ENCODE measurements at places on chromosomes 16 and 17.

DNA sequence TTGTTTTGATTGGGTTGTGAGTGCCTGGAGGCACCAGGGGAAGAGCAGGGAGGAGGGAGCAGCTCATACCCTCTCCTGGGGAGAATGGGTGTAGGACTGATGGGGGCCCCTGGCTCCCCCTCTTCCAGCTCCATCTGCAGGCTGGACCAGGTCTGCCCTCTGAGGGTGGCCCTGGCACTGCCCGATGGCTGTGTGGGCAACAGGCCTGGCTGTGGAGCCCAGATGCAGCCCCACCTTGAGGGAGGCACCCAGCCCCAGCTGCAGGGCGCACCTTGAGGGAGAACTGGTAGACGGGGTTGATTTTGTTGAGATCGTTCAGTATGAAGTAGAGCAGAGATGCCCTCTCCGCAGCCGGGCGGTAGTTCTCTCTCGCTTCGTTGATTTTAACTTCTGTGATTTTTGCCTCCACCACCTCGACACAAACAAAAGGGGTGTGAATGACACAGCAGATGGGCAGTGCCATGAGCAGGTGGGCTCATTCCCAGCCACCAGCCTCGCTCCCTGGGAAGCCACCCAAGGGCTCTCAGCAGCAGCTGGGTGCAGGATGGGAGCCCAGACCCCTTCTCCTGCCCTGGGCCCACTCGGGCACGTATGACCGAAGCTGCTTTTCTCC is 71.6 kb downstream of the PGS1 start:
- DNase-seq = no peak

GRCh38 chr17:16516594-16517051 is 24.6 kb upstream of the LRRC75A start:
- DNase-seq = no peak

GRCh38 chr17:8186787-8187516 is 3.0 kb downstream of the BORCS6 start:
- DNase-seq = peak; percentile 91

DNA sequence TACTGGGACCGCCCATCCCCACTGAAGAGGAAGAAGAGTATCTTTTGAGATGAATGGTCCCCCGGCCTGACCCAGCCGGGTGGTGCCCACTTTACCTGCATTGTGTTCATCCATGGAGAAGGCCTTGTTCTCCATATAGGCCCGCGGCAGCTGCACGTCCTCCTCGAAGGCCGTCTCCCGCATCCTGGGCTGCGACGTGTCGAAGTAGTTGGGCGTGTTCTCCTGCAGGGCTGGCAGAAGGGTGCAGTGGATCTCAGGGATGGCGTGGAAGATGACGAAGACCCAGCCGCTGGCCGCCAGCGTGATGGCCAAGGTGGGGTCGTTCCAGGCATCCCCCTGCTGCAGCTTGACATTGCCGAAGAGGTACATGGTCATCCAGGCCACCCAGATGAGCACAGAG is 12.9 kb downstream of the GPRC5B start:
- no peak for DNase-seq

- no peak for DNase-seq
Measured at GRCh38 chr16:2468725-2469398, 2.2 kb upstream of the NTN3 start.

DNA sequence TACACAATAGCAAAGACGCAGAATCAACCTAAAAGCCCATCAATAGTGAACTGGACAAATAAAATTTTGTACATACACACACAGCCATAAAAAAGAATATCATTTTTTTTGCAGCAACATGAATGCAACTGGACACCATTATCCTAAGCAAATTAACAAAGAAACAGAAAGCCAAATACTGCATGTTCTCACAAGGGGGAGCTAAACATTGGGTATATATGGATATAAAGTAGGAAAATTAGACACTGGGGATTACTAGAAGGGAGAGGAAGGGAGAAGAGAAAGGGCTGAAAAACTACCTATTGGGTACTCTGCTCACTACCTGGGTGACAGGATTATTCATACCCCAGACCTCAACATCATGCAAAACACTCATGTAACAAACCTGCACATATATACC is 28.2 kb downstream of the ADAMTS18 start:
- no peak for DNase-seq

- no peak for DNase-seq
Measured at GRCh38 chr17:48382989-48383388, 47.0 kb downstream of the SKAP1 start.

GRCh38 chr16:27315333-27316037 is 1.7 kb downstream of the IL4R start:
- no peak for DNase-seq

GRCh38 chr17:17754719-17755686 is 73.7 kb downstream of the RAI1 start:
- no peak for DNase-seq

- no peak for DNase-seq
Measured at GRCh38 chr17:13885953-13886889, 183.1 kb upstream of the COX10 start.

DNA sequence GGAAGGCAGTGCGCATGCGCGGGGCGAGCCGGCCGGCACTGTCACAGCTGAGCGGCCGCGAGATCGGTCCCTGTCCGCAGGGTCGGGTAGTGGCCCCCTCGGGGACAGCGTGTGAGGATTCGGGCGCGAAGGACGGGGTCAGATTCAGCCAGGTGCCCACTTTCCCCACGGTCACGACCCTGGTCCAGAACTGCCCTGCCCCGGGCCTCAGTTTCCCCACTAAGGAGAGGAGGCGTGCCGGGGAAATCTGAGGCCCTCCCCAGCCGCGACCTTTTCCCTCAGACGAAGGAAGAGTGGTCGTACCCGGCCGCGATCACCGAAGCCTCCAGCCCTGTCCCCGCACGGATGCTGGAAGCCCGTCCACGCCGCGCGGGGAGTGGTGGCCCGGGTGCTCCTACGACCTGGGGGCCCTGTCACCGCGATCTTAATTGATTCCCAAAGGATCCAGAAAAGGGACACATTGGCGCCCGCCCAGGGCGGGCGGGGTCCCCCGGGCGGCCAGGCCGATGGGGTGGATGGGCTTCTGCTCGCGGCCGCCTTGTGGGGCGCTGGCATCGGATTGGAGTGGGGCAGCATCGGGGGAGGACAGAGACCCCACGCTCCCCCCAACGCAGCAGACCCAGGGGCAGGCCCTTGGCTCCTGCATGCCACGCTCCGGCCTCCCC is 57.7 kb downstream of the SRL start:
- no peak for DNase-seq

DNA sequence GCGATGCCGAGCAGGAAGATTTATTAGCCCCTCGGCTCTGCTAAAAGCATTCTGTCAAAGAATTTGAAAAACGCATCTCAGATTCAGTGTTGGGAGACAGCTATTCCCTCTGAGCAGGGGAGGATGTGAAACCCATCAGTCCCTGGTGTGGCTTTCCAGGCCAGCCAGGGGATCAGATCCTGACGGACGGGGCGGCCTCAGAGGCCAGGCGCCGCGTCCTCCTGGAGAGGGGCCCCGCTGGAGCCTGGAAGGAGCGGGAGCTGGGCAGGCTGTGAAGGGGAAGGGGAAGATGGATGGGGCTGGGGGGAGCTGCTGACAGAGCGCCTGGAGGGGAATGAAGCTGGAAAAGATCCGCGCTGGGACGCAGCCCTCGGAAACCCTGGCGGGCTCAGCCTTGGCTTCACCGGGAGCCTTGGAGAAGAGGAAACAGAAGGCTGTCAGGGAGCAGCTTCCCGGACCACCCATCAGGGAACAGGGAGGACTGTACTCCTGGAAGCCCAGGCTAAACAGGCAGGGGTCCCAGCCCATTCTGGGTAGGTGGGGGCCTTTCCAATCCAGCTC is 358.0 kb downstream of the C16orf95 start:
- DNase-seq = no peak

DNA sequence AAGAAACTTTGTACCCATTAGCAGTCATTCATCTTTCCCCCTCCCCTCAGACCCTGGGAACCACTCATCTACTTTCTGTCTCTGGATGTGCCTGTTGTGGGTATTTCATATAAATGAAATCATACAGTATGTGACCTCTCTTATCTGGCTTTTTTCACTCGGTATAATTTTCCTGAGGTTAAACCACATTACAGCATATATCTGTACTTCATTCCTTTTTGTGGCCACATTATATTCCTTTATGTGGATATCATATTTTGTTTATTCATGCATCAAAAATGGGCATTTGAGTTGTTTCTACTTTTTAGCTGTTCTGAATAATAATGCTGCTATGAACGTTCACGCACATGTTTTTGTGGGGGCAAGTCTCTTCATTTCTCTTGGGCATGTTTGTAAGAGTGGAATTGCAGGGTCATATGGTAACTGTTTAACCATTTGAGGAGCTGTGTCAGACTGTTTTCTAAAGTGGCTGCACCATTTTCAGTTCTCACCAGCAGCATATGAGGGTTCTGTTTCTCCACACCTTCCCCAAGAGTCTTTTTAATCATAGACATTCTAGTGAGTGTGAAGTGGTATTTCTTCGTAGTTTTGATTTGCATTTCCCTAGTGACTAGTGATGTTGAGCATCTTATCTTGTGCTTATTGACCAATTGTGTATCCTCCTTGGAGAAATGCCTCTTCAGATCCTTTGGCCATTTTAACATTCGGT is 3.8 kb downstream of the SNX29 start:
- DNase-seq = no peak

- no peak for DNase-seq
Measured at GRCh38 chr17:61338000-61338798, 61.4 kb upstream of the TBX2 start.

- DNase-seq = no peak
Measured at GRCh38 chr17:44738214-44738906, 20.4 kb upstream of the ADAM11 start.

DNA sequence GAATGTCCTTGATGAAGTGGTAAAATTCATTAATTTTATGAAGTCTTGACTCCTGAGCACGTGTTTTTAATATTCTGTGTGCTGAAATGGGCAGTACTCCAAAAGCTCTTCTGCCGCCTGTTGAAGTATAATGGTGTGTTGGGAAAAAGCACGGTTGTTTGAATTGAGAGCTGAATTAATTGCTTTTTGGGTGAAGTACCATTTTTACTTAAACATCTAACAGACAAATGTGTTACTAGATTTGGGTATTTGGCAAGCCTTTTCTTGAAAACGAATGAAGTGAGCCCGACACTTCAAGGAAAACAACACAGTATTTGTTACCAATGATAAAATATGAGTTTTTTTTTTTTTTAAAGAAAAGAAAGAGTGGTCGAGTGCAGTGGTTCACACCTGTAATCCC is 22.5 kb downstream of the WWP2 start:
- DNase-seq = no peak

All from stimulated activated CD8-positive, alpha-beta memory T cell treated with anti-CD3 and anti-CD28 coated beads, Interleukin-7, amount 100 ng/mL, for 4 hours (primary cell).